ENCODE measurements at places on chromosomes 4 and X.

- DNase-seq = no peak
These were observed 26.9 kb upstream of the ARMCX2 start for GRCh38 chrX:101686574-101686973.

DNA sequence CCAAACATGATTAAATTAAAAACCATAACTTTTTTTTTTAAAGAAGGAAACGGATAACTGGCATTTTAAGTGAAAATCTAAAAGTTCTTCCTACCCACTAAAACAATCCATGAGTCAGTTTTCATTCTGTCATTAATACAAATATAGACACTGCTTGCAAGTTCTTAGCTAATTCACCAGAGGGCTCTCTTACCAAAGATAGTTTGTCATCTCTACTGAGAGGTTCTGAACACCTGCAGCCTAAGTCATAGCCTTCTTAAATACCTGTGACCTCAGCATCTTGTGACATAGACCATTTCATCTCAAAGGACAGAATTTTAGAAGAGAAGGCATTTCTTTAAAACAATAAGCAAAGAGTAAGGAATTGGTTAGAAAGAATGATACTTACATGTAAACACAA, 65.3 kb upstream of the FAM120C start:
- peak; percentile 14 for DNase-seq

GRCh38 chrX:48957477-48957826, at the start of gene OTUD5:
OTUD5 (minus strand) TSS chrX:48957607; CDS start chrX:48957570, 37 bp downstream.
- peak; percentile 55 for DNase-seq

DNA sequence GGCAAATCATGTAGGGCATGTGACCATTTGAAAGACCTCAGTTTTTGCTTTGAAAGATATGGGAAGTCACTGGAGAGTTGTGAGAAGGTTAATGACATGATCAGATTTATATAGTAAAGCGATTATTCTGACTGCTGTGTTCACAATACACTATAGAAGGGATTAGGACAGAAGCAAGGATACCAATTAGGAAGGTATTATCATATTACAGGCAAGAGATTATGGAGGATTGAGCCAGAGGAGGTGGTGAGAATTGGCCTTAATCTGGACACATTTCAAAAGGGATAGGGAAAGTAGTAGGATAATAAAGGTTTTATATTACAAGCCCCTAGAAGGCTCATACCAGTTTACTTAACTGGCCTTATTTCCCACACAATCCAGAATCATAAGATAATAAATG, 124.9 kb upstream of the POF1B start:
- no peak for DNase-seq

DNA sequence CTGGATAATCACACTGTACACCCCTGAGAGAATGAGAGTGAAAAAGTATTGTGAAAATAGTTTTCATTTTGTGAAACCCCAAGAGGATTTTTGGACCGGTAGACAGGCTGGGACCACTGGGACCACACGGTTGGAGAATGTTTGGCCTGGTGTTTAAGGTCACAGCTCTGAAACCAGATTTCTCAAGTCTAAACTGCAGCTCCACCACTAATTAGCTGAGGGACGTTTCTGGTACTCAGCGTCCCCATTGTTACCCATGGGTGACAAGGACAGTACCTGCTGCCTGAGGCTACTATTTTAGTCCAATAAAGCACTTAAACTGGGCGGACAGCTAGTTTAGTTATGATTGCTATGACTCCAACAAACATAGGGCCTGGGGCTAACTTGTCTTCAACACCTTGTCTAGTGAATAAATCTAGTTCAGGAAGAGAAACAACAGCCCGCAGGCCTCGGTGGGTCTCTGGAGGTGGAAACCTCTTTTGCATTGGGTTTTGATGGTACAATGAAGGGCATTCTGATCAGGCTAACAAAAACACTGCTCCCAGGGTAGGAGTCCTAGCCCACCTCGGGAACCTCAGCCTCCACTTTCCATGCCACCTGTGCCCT, 509 bp upstream of the USP11 start:
- DNase-seq = no peak

DNA sequence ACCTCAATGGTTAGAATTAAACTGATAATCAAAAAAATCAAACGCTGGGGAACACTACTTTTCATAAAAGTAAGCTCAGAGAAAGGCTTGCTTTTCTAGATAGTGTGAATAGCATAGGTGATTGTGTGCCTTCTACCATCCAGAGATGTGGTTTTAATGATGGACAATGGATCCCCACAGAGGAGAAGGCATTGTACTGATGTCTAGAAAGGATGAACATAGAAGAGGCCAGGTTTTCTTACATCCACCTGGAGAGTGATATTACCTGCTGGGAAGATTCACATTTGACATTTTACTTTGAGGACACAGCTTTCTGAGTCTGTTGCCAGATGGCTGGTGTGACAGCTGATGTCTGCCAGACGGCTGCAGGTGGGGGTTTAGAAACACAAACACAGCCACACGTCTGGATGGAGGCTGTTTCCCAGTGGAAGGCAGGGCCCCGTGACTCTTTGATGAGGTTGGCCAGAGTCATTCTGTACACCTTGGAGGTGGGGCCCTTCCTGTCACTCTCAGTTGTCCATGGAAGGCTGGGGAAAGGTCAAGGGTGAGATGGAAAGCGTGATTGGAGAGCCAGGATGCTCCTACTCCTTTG, 114.4 kb downstream of the PSAPL1 start:
- DNase-seq = no peak

DNA sequence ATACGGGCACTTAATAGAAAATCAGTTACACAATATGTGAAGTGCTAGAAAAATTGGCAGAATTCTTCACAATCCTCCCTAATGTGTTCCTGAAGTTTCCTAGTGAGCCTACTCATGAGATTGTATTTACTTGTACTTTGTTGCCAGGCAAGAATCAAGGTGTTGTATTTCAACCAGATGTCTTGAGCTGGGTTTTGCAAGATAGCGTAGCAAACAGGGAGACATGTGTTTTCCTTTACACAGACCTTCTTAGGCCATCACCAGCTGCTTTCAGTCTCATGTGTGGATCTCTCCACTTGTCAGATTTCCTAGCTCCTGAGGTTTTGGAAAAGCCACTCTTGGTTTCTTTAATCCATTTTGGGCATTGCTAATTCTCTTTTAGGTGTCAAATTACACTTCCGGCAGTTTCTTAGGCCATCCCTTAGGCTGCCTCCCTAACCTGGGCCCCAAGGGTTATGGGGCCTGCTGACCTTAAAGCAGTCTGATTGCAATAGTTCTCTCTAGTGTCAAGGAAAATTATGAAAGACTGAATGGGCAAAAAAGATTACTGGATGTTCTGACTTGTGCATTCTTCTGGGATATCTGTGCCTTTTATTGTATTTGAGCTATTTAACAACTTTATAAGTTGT, 12.2 kb upstream of the EDA start:
- no peak for DNase-seq

Data from AG20443 (cell line).